HEK293T (cell line): ENCODE measurements at places on chromosomes 2 and 18.

DNA sequence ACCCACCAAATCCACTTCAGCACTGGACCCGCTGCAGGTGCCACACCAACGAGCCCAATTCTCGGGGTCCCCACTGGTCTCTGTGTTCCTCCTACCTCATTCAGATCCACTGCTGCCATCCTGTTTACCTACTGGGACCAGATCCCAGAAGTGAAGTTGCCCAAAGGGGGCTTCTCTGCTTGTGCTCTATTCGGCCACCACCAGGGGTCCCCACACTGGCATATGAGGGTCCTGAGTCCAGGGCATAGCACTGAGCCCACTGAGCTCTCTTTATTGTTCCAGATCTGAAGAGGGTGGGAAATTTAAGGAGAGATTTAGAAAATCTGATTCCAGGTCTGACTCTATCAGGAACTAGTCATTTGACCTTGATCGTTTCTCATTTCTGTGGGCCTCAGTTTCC, 2.4 kb downstream of the GPR45 start:
- DNase-seq: peak; percentile 39

- no peak for DNase-seq
These were observed 26.5 kb downstream of the LDAH start for GRCh38 chr2:20796374-20796791.

- DNase-seq: peak; percentile 9
These were observed 349.8 kb downstream of the TNS1 start for GRCh38 chr2:217652761-217653639.

GRCh38 chr2:145116834-145117725, 597.2 kb upstream of the ZEB2 start:
- DNase-seq: no peak

DNA sequence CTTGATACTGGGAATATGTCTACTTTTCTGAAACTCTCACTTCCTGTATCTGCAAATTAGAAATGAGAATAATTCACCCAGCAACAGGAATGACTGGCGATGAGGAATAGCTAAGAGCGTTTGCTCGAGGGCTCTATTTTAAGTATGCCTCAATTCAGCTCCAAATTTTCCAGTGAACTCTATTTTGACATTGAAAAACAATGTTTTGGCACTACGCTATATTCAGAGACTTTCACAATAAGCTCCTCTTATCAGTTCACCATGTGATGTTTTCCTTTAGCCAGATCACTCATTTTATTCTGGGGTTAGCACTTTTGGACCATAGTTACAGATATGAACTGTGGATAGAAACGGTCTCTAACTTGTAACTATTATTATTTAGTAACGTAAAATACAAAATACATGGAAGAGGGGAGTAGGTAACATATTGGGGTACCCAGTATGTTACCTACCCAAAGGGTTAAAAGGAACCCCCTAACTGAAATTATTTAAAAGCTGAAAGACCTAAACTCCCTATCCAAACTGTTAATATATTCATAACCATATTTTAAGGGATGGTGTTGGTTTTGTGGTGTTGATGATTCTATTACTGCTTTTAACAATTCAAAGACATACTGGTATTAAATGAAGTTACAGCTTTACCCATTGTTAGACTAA, 28.1 kb downstream of the SLC40A1 start:
- no peak for DNase-seq

GRCh38 chr2:102895376-102895775, 133.5 kb downstream of the TMEM182 start:
- peak; percentile 10 for DNase-seq

GRCh38 chr18:51527826-51528225, 330.3 kb upstream of the MEX3C start:
- no peak for DNase-seq

DNA sequence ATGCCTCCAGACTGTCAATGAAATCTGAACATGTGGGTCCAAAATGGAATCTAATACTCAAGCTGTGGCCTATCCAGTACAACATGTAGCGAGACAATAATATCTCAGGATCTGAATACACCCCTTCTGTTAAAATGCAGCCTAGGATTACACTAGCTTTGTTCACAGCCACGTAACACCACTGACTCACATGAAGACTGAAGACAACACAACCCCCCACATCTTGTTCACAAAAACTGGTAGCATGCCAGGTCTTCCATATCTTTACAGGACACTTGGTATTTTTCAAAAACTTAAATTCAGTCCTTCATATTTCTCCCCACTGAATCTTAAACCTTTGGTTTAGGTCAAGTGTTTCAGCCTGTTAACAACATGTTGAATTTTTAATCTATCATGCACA, 84.2 kb downstream of the SLC8A1 start:
- DNase-seq: no peak

- no peak for DNase-seq
These were observed 9.2 kb upstream of the DNPEP start for GRCh38 chr2:219396863-219397457.
